ENCODE measurements at places on chromosomes 2 and 18. TPM values are rescaled to one million over a fixed set of nuclear protein-coding genes. Genes with fewer than 3 reads are reported as not detected.
A peak's percentile ranks its signal among the peaks of the same experiment; 100 is the strongest.

GRCh38 chr18:23220355-23220754 lies 85.1 kb downstream of the CABLES1 start:
- DNase-seq = no peak

GRCh38 chr2:212709280-212709679 lies 170.7 kb upstream of the ERBB4 start:
- DNase-seq = peak; percentile 53

DNA sequence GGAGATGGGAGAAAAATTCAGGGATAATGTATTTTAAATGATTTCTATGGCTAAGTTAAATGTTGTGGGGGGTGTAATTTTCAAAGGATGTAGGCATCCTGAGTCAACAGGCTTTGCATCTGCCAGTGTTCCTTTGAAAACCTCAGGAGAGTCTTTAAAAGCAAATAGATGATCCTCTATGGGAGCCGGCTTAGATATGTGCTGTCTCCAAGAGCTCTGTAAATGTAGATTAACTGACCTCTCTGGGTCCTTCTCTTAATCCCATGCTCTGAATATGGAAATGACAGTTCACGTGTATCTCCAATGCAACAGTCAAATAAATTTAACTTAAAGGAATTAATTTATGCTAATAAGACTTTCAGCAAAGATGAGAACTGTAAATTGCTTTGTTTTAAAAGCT lies 292.7 kb downstream of the ERBB4 start:
- no peak for DNase-seq

The IL1F10 gene
- total RNA-seq = not detected

All from SJSA1 (cell line).